Sciatic nerve (tissue), 2 donors: ENCODE measurements at places on chromosomes 6 and 20. TPM values are rescaled to one million over a fixed set of nuclear protein-coding genes. Genes with fewer than 3 reads are reported as not detected.

DNA sequence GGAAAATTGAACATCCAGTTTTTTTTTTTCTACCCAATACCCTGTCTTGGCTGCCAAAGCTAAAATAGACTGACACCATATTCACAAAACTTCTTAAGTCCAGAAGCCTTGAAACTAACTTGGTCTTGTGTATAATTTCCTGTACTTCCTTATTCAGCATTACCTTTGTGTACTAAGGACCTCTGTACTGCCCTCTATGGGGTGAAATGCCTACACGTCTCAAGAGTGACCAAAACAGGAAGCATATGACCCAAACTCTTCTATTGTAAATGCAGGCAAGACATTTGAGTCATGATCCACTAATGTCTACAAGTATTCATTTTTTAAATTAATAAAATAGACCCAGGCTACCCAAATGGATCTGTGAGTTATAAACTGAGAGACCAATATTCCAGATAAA lies 50.4 kb downstream of the HMGCLL1 start:
- no peak for DNase-seq

DNA sequence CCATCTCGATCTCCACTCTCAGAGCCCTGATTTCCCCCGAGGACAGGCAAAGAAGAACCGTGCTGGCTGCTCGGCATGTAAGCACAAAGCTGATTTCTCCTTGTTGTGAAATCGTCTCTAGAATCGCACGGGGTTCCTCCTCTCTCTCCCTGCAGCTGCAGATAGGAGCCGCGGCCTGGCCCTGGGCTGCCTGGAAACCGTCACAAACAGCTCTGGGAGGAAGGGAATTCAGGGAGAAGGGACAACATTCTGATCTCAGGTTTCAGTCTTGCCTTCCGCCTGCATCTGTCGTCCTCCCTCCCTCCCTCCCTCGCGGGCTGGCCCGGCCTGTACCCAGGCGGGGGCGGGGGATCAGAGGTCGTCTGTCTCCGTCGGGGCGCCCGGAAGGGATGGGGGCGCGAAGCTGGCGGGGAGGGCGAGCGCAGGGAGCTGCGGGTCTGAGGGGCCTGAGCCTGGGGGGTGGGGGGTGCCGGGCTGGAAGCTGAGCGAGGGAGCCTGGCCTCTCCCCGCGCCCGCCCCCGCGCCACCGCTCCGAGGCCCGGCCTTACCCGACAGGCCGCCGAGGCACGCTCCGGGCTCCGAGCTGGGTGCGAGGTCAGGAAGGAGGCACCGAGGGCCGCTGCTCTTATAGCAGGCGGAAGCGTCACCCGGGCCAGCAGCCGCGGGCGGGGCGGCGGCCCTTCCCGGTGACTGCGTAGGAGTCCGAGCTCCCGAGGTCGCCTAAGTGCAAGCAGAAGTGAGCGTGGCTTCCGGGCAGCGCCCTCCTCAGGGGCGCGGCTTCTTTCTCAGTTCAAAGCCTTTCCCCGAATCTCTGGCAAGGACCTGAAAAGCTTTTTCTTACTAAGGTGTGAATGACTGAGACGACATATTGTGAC lies at the start of gene SERPINB1:
Gene SERPINB1, minus strand, starts transcription at position 600 of the 875 bp plus-strand sequence. CDS start 1,277 bp downstream, outside the sequence.
- DNase-seq = peak; percentile 91

RHAG gene
- total RNA-seq = 2.9 TPM

DNA sequence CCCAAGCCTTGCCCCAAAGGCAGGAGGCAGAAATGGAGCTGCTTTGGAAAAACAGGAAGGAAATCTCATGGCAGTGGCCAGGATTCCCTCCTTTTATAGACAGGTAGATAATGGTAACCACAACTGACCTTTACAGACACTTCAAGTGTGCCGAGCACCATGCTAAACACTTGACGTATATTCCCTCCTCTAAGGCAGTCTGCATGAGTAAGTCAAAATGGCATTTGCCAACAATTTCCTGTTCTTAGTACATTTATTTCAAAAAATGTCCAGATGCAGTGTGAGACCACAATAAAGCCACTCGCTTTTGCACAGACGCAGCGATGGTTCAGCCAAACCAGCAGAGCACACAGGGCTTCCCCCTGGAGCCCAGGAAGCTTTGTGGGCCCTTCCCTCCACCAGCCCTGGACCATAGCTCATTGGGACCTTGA lies 16.5 kb upstream of the GPR6 start:
- DNase-seq = no peak

GRCh38 chr6:11230158-11231107 lies 2.0 kb downstream of the NEDD9 start:
- DNase-seq = no peak

- DNase-seq = no peak
Measured at GRCh38 chr6:95117236-95117635, 460.1 kb upstream of the MANEA start.

FAM209B gene
- not detected for total RNA-seq

RNF114 gene
- 80.5 TPM for total RNA-seq

HLA-DPB1 gene
- 138 TPM for total RNA-seq

GRCh38 chr20:62977613-62978560 lies 25.4 kb downstream of the SLC17A9 start:
- no peak for DNase-seq

DNA sequence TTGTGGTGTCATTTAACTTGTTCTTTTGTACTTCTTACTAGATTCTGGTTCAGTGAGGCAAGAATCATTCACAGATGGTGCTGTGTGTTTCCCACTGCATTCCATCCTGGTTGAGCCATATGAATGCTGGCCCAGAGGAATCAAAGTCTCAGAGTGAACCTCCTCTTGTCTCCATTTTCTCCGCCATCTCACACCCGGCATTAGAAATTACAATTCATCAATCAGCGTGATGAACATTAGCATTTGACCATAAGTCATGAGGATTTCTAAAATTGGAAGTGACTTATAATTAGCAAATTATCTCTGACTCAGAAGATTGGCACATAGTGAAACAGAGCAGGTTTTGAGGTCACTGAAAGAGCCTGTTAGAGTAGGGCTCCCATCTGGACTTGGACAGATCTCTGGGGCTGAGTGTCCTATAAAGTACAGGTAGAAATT lies 25.2 kb downstream of the TNFAIP3 start:
- DNase-seq = no peak

PGBD1 gene
- 4.9 TPM for total RNA-seq

- no peak for DNase-seq
Measured at GRCh38 chr6:17892097-17892686, 95.2 kb downstream of the KIF13A start.

MYMX gene
- total RNA-seq = 2.1 TPM

SLC16A10 gene
- 3.1 TPM for total RNA-seq

NMBR gene
- 0.45 TPM for total RNA-seq

CCDC28A gene
- total RNA-seq = 16.8 TPM

GRCh38 chr6:53210811-53211210 lies 62.2 kb upstream of the GCM1 start:
- no peak for DNase-seq

DNA sequence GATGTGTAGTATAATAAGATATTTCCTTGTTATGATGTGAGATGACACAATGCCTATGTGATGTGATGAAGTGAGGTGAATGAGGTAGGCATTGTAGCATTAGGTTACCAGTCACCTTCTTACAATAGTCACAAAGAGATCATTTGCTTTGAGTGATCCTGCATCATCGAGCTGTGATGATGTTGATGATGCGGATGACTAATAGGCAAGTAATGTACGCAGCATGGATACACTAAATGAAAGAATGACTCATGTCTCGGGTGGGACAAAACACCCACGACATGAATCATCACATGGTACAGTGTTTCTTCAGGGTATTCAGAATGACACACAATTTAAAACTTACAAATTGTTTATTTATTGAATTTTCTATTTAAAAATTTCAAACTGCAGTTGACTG lies 806.3 kb upstream of the GJE1 start:
- DNase-seq = no peak

- DNase-seq = no peak
Measured at GRCh38 chr20:33522256-33522820, 32.4 kb downstream of the CBFA2T2 start.

ZNF341 gene
- total RNA-seq = 4.7 TPM

C20orf144 gene
- not detected for total RNA-seq

DNA sequence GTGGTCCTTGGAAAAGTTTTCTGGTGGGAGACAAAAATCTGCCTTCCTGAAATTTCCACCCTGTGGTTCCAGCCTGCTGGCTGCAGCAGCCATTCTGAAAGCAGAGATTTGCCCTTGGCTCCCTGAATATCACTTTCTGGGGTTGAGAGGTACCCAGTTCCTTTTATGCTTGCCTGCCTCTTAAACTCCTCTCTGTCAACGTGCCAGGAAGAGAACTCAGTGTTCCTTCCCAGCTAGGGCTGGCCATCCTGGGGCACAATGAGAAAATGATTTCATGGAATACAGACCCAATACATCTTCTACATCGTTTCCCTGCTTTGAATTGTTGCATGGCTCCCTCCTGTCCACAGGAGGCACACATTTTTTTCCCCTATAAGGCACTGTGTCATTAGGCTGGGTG lies 1.6 kb upstream of the DSN1 start:
- no peak for DNase-seq

DNA sequence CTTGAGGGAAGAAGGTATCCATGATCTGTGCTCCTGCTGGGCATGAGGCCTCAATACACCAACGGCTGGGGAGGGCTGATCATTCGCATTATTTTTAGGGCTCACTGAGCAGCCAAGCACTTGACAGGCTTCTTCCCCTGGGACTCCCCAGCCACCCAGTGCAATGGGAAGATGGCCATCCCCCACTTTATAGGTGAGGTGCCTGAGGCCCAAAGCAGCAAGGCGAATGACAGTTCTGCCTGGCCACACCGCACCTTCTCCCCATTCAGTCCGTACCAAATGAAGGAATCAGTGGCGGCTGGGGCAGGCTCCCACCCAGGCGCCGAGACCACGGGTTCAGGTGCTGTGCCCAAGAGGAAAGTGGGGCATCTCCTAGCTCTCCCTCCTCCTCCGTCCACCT lies 4.4 kb upstream of the FAM209A start:
- DNase-seq = peak; percentile 15

DNA sequence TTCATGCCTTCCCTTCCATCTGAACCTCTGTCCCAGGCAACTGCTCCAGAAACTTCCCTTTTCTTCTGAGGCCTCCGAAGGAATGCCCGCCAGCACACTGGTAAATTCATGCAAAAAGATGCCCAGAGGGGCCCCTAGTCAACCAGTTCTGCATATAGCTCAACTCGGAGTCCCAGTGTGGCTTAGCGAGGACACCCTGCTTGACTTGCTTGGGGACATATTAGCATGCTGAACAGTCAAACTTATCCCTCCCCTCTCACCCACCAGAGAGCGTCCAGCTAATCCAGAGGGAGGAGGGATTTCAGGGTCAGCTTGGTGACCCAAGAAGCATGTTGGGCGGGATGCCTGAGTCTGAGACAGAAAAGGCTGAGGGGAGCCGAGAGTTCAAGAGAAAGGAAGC lies 23.0 kb upstream of the MDFI start:
- DNase-seq = no peak

DNA sequence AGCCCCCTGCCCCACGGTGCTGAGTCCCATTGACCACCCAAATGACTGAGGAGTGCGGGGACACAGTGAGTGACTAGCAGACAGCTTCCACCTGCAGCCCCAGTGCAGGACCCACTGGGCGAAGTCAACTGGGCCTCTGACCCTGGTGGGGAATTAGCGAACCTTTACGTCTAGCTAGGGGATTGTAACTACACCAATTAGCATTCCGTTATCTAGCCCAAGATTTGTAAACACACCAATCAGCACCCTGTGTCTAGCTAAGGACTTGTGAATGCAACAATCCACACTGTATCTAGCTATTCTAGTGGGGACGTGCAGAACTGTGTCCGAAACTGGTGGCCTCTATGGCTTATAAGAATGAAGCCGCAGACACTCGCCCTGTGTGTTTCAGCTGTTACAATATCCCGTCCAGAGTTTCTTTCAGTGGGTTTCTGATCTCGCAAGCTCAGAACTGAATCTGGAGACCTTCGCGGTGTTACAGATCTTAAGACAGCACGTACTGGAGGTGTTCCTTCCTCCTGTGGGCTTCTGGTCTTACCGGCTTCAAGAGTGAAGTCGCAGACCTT lies 21.1 kb upstream of the GMPR start:
- no peak for DNase-seq

GRCh38 chr20:4987130-4987529 lies 14.2 kb downstream of the SLC23A2 start:
- DNase-seq = no peak

DNA sequence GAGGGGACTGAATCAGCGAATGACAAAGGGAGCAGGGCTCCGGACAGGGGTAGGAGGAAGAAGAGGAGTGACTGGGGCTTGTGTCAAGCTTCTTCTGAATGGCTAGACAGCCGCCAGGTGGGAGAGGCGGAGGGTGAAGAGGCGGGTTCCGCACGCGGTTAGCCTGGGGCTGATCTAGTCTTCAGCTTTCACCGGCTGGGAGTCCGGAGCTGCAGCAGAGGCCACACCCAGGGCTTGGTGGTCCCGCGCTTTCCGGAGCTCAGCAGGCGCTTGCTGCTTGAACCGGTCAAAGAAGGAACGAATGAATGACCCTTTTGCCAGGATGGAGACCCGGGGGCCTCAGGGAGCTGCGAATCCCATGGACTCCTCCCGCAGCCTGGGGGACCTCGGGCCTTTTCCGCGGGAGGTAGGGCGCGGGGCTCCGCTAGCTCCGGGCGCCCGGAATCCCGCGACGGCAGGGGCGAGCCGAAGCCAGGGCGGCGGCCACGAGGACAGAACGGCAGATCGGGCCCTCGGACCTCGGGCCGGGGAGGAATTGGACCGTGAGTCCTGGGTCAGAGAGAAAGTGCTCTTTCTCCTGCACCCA lies at the start of gene C6orf141:
Gene C6orf141, plus strand, starts transcription at position 177 of the 586 bp plus-strand sequence. Its CDS starts 125 bp downstream, at position 302.
- DNase-seq = no peak

DNA sequence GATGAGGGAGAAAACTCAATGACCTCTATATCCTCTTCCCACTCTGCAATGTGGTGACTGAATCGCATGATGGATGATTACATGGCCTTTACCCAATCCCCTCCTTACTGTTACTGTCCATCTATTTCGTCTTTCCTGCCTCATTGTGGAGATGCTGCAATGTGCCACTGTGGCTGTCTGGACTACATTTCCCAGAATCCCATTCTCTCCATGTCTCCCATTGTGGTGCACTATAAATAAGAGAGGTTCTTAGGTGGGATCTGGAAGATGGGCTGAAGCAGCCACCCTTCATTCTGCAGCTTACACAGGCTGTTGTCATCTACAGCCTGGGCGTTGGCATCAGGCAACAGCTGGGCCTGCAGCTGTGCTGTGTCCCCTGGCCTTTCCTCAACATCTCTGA lies 233.6 kb downstream of the PRKN start:
- DNase-seq = no peak

DNA sequence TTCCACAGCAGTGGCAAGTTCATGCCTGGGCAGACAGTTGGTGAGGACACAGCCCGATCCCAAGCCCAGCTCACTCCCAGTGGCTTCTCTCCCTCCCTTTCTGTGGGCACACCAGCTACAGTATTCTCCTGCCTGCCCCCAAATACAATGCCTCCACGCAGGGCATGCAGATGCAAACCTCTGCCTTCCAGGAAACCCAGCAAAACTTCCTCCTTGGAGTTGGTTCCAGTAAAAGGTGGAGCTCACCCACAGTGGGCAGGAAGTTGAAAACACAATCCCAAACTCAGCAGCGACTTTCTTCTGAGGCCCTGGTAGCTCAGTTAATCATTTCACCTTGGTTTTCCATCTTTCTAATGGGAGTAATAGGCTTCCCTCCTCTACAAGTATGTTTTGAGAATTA lies 93.7 kb downstream of the LY86 start:
- no peak for DNase-seq
